ENCODE measurements at places on chromosomes 2 and 18.

GRCh38 chr2:147937744-147938349 is 82.7 kb downstream of the ORC4 start:
- DNase-seq, result no peak

GRCh38 chr2:227876300-227876801 is 4.9 kb downstream of the DAW1 start:
- DNase-seq, result no peak

- no peak for DNase-seq
Observed at GRCh38 chr2:9665898-9666297, 35.1 kb upstream of the YWHAQ start.

- DNase-seq, result no peak
Observed at GRCh38 chr2:13495051-13495450, 778.3 kb downstream of the TRIB2 start.

DNA sequence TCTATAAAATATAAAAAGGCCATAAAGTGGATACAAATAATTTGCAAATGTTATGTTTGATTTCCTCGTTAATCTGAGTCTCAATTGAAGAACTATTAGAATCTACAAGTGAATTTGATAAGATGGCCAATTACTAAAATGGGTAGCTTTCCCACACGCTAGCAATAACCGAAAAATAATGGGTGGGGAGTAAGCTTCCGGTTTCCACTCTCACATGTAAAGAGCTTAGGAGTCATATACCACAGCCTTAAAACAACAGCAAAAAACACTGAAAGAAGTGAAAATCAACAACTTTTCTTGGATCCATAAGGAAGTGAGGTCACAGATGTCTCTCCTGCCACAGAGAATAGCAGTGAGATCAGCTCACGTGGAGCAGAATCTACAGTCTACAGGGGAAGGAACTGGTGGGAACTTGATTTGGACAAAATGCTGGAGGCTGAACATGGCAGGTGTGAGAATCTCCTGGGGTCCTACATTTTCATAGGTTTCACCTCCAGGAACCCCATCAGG is 18.6 kb downstream of the THAP4 start:
- no peak for DNase-seq

- no peak for DNase-seq
Observed at GRCh38 chr18:77851802-77852201, 602.2 kb downstream of the GALR1 start.

- DNase-seq, result no peak
Observed at GRCh38 chr2:19357402-19358241, 801 bp downstream of the OSR1 start.

DNA sequence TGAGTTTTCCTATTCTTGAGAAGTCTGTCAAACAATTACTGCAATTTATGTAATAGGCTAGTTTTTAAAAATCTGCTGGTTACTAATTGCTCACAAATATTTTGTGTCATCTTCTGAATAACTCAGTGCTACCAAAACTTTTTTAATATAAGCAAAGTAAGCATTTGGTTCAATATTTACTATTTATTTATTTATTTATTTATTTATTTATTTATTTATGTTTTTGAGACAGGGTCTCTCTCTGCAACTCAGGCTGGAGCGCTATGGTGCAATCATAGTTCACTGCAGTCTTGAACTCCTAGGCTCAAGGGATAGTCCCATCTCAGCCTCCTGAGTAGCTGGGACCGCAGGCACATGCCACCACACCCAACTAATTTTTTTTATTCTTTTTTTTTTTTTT is 60.4 kb upstream of the CDH20 start:
- no peak for DNase-seq

- no peak for DNase-seq
Observed at GRCh38 chr2:204370172-204370718, 175.0 kb upstream of the PARD3B start.

DNA sequence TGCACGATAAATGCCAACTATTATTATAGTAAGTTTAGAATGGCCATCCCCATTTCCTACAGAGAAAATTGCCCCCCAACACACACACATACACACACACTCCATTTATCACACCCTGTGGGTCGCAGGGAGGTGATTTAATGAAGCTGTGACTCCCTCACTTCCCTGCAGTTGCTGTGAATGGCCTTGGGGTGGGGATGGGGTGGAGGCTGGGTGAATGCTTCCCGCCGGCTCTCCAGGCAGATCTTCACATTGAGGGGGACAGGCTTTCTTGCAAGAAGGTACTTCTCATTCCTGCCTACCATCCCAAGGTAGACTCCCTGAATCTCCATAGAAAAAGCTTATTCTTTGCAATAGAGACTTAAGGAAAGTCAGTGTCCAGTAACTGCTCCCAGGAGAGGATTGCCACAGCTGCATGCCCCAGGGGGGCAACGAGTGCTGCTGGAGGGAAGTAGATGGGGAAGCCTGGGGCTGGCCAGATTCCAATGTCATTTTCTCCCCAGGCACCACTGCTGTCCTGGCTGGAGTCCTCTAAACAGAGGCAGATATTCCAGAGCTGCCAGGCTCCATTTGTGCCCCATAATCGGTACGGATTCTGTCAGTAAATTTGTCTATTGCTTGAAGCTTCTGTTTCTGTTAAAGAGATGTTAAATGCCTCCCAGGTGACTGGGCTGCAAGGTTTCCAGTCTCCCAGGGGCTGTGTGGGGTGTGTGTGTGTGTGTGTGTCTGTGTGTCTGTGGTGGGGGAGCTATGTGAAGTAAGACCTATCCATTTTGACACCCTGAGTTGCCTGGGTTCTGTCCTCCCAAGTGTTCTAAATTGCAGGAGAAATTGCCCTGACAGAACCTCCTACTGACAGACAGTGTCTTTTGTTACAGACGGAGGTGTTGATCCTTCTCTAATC is 265.5 kb downstream of the SRBD1 start:
- DNase-seq, result no peak

DNA sequence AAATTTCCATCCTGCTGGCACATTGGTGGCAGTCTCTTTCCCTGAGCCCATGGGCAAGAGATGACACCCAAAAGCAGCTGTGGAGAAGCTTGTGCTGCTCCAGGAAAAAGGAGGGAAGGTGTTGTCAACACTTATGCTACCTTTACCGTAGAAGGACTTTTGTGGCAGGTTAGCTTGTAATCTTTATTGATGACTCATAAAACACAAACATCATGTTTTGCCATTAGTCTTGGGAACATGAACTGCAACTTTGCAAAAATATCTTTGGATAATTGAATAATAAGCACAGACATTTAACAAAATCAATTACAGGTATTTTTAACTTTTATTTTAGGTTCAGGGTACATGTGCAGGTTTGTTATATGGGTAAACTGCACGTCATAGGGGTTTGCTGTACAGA is 33.4 kb downstream of the DRC1 start:
- no peak for DNase-seq

DNA sequence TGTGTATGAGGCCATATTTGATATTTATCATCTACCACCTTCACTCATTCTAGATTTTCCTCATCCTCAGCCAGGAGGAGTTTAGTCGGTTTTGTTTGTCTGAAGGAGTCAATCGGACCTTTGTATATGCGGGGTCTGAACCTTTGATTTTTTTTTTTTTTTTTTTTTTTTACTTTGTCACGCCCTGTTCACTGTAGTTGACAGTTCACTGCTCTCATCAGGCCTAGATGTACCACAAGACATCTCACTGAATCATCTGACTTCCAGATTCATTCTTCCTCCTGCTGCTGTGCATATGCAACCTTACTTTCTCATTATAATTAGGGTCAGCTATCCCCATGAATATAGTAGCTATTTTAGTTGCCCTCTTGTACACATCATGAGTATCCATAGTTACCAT is 133.2 kb downstream of the ARHGAP15 start:
- DNase-seq, result no peak

DNA sequence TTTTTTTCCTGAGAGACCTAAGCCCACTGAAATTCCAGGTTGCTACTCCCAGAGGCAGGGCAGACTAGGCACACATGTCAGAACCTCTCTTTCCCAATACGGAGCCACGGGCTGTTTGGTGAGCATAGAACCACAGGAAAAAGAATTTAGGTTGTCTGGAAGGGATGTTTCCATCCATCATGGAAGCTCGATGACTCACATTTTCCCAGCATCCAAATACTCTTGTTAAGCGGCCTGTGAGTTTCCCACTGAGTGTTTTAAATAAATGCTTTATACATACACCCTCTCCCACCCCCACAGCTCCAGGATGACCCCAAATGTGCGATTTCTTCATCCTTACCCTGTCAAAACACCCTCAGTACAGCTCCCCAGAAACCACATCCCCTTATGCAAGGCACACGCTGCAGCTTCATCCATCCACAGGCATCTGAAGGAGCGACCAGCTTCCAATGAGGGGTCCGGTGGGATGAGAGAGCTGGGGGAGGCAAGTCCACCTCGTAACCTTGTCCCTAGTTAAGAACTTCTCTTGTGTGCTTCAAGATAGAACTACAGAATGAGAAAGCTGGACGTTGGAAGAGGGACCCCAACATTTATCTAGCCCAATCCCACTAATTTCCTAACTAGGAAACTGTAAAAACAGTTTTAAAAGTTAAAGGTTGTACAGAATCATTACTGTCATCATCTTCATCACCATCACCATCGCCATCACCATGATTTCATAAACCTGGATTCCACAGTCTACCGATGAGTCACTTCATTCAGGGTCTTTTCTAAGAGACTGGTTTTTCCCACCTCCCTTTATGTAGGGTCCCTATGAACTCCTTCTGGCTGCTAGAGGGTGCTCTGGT is 63.5 kb upstream of the FZD7 start:
- no peak for DNase-seq

GRCh38 chr18:36449451-36449850 is 151.9 kb downstream of the FHOD3 start:
- no peak for DNase-seq

DNA sequence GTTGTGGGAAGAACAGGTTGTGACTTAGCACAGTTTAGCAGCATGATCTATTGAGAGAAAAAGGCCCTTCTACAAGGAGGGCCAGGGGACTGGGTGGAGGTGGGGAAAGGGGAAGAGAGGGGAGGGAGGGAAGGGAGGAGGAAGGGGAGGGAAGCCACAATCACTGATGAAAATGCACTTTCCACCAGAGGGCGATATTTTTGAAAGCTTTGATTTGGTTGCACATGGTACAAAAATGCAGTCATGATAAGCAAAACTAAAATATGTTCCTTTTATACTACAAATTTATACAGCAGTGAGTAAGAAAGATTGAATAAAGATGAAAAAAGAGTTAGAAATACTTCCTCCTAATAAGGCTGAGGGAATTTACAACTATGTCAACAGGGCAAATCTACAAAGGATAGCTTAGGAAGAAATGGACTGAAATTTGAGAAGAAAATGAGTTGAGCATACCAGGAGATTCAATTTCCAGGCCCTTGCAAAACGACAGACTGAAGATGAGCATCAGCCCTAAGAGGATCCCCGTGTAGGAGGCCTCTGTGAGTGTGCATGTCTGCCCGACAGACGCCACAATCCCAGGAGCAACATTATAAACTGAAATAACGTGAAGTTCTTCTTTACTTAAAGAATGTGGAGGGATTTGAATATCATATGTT is 17.2 kb downstream of the SH3YL1 start:
- DNase-seq, result no peak

DNA sequence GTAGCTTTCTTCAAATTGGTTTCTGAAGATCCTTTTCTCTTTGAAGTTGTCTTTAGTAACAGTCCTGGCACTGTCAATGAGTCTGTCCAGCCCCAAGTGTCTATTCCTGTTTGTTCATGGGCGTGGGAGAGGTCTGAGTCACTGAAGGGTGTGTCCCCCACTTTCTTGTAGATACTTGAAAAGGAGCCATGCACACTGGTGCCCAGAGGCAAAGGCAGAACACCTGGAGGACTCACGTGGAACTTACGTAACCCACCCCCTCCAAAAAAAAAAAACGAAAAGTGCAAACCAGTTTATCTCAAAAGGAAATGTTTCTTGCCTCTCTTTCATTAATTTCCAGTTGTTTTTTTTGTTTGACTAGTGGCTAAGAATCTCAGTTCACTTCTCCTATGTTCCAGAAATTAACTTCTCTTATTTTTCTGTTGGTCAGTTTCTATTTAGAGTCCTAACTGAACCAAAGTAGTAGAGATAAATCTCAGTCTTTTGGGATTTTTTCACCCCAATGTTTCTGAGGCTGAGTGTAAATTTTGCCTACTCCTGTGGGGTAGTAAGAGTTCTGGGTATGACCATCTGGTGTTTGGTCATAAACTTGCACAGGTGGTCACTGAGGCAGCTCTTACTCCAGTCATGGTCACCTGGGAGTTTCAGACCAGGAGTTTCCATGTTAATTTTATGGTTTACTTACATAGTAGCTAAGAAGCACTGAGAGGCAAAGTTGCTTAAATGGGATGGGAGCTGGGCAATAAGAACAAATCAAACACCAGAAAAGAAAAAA is 54.9 kb downstream of the DSC3 start:
- DNase-seq, result no peak

DNA sequence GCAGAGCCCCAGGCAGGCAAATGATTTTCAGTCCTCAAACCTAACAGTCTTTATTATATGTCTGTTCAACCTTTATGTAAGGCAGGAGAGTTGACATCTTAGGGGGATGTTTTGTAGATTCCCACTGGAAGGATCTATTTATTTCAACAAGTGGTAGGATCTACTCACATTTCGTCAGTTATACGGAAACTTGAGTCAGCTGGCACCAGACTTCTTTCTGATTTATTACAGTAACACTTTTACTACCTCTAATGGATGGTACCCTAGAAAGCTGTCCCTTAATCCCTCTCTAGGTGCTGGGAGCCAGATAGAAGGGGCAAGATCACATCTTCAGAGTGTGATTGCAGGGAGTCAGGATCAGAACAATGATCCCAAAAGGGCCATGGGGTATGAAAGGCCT is 2.1 kb upstream of the RPL31 start:
- DNase-seq, result no peak

- DNase-seq, result no peak
Observed at GRCh38 chr2:232869138-232870017, 686 bp upstream of the SNORC start.

- DNase-seq, result no peak
Observed at GRCh38 chr2:149473521-149473920, 114.1 kb downstream of the MMADHC start.

- DNase-seq, result no peak
Observed at GRCh38 chr2:75333646-75334045, 134.3 kb upstream of the TACR1 start.

DNA sequence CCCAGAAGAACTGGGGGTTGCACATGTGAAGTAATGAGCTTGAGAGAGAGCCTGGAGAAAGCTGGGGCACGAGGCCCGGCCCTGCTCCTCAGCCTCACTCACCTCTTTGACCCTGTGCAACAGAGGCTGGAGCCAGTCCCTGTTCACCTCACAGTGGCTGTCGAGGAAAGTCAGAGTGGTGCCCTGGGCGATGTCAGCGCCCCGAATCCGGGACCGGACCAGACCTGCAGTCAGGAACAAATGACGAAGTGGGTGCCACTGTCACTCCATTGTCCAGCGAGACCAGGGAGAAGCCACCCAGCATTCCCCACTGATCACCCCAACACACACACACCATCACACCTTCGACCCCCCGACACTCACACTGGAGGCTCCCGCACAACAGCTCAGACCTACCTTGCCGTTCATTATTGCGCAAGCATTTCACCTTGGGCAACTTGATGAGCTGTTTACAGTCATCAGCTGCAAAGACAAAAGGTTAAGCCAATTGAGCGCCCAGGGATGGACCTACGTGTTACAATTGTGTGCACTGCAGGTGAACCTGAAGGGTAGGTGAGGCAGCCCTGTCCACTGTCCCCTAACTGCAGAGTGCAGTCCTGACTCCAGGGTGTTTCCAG is 148.4 kb upstream of the CAPN13 start:
- DNase-seq, result no peak

Data from stimulated activated CD8-positive, alpha-beta memory T cell treated with anti-CD3 and anti-CD28 coated beads, Interleukin-15, amount 100 ng/mL, for 48 hours (primary cell).